ENCODE measurements at places on chromosomes 13 and 19.

GRCh38 chr13:26326562-26326961 lies 72.6 kb downstream of the CDK8 start:
- no peak for DNase-seq

DNA sequence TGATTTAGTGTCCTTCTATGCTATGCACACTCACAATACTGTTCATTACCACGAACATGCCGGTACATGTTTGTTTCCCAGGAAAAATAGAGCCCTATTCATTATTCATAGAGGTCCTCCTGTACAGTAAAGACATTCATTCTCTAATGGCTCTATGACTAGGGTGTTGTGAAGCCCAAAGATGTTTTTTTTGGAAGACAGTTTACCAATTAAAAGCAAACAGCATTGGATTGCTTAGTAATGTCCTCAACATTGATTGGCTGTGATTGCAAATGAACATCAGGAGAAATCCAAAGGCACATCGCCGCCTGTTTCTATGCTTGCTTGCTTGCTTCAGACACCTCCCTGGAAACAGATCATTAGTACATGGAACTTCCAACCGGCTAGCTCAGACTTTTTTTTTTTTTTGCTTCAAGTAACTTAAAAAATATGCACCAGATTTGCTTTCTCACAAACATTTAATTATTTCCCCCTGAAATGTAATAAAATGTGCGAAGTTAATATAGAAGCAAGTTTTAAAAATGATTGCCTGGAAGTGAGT lies 8.8 kb upstream of the GPC6 start:
- no peak for DNase-seq

DNA sequence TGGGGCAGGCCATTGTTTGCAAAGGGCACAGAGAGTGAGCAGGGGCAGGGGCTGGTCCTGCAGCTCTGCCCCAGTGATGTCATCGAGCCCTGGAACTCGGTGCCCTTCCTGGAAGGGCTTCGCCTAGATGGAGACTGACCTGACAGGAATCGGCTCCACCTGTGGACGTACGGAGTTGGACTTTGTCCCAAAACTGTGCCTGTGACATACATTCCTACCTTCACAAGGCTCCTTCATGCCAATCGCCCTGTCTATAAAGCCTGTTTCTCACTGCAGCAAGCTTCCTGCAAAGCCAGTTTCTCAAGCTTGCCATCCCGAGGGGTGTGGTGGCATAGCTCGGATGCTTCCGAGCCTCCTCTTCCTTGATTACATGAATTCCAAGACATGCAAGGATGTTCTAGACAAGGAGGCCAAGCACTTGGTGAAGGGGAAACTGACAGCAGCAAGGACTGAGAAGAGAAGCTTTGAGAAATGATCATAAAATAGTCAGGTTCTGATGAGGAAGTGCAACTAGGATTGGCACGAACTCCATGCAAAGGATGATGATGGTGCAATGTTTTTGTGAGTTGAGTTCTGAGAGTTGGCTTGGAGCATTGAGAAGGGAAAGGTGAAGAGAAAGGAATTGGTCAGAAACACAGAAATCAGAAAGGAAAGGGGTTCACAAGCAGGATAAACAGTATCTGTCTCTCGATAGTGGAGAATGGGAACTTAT lies 73.6 kb upstream of the STK24 start:
- no peak for DNase-seq

DNA sequence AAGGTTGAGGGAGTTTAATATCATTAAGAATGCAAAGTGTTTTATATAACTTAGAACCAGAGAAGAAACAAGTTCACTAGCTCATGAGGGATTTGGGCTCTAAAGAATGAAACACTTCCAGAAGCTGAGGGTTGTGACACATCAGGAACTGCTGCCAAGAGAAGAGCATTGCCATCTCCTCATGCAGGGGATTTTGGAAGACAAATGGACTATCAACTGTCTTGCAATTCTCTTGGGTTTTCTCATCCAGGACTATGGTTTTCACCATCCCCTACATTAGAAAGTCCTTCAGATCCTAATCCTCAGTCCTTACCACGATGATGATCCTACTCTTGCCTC lies 59.7 kb upstream of the KL start:
- DNase-seq = no peak

DNA sequence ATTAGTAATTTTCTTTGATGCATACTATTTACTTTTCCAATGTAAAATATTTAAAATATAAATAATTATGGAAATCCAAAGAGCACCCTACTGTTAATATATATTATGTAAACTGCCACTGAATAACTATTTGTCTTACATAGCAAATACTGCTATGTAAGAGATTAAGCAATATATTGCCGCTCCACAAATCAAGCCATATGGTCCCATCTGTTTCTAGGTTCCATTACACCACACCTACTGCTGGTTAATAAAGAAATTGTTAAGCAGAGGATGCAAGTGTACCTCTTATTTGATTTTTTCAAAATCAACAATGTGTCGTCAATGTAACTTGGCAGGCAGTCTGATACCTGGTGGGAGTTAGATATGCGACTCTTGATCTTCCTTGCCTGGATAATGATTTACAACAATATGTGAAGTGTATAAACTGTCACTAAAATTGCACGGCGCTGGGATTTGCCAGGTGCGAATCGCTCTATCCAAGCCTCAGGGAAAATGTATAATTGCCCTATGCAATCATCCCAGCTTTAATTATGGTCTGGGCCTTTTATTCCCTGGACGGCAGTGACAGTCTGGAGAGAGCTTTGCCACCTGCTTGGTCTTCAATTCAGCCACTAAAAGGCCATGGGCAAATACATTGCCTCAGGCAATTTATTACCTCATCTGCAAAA lies 16.0 kb downstream of the SMAD9 start:
- no peak for DNase-seq

DNA sequence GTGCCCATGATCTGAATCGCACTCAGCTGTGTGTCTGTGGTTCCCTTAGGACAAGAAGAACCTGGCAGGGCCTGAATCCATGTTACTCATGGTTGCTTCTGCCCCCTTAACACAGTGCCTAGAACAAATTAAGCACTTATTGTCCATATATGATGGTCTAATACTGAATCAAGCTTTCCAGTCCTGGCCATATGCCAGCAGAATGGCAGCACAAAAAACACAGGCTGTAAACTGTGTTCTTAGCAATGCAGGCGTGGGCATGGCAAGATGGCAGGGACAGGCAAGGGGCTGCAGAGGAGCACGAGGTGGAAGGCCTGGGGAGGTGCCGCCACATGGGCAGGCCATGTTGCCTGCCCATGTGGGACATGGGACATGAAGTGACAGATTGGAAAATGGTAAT lies 68.2 kb downstream of the LATS2 start:
- DNase-seq = no peak

DNA sequence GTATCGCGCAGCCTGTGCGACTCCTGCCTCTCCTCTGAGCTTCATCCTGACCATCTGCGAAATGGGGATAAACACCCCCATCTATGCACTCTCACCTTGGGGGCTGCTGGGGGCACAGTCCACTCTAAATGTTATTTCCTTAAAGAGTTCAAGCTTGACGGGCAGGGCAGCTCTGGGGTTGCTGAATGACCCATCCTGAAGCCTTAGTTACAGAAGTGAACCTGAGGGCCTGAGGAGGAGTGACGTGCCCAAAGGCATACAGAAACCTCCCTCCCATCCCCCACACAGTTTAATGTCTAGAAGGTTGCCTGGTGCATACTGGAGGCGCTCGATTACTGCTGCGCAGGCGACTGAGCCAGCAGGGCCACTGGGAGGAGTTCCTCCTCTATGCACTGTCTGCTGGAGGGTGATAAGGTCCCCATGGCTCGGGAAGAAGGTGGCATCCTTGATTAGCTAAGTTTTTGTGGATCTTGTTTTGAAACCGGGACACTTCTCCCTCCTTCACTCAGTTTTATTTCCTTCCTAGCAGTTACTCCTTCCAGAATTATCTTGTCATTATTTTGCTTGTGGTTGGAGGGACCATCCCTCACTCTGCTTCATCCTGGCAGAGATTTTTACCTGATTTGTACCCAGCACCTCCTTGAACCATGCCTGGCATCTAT lies 572 bp upstream of the FKBP8 start:
- DNase-seq = no peak

GRCh38 chr19:54331626-54332025 lies 7.3 kb downstream of the LILRA4 start:
- DNase-seq = no peak

DNA sequence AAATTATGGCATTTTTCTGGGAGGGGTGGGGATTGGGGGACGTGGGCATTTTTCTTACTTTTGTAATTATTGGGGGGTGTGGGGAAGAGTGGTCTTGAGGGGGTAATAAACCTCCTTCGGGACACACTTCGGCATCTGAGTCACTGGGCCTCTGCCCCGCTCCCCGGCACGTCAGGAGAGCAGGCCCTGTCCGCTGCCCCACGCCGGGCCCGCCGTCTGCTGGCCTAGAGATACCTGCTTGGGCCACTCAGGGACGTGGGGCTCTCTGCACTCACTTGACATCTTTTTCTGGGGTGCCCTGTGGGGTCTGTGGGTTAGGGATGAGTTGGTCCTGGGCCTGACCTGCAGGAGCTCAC lies 3.5 kb upstream of the FTL start:
- no peak for DNase-seq

- DNase-seq = no peak
Measured at GRCh38 chr13:62320129-62321108, 904.8 kb upstream of the PCDH20 start.

- no peak for DNase-seq
Measured at GRCh38 chr19:19634516-19635312, 6.7 kb upstream of the LPAR2 start.

DNA sequence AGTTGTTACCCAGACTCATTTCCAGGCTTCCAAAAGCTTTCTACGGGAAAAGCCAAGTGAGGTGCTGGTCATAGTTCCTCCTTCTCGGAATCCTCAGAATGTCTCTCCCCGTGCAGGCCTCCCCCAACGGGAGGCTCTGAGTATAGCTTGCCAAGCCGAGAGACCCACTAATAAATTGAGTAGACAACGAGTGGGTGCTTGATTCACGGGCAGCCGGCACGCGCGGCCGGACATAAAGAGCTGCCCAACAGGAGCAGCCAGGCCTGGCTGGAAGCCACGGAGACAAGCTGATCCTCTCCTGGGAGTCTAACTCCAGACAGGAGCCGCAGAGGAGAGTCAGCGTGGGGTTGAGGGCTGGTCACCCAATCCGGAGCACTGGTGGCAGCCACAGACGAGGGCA lies 43.4 kb upstream of the MEDAG start:
- DNase-seq = no peak

DNA sequence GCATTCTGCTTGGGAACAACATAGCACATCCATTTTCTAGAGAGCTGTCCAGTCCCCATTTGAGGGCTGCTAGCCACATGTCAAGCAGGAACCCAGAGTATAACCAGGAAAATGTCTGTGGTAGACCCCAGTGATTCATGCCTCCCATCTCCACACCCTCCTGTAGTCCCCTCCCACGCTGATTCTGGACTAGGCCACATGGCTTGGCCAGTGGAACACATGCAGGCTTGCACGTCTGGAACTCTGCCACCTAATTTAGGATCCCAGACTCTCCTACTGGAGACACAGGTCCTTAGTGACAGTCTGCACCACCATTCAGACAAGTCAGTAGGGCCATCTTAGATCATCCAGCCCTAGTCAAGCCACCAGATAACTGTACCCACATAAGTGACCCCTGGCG lies 149.8 kb downstream of the ZIC5 start:
- no peak for DNase-seq

All from pulmonary artery endothelial cell (primary cell).